Stimulated activated CD8-positive, alpha-beta memory T cell treated with anti-CD3 and anti-CD28 coated beads, Interleukin-15, amount 100 ng/mL, for 4 hours (primary cell): ENCODE measurements at places on chromosomes 4 and X.

- DNase-seq = no peak
These were observed 30.8 kb upstream of the PLA2G12A start for GRCh38 chr4:109760682-109761081.

DNA sequence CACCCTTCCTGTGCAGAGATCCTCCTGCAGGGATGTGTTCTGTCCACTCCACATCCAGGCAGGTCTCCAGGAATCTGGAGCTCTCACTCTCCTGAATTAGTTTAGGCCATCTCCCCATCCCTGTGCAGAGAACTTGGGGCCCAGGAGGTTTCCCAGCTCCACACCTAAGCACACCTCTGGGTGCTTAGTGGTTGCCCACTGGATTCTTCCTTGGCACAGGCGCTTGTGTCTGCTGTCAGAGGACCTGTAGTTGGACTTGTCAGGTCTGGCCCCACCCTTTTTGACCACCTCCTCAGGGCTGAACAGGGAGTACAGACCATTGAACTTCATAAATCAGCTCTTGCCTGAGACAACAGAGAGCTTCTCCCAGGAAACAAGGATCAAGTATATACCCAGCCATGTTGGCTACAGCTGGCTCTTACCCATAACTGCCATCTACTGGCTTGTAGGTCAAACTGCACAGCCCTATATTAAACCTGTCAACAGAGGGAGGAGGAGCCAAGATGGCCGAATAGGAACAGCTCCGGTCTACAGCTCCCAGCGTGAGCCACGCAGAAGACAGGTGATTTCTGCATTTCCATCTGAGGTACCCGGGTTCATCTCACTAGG lies 275.5 kb downstream of the PPARGC1A start:
- no peak for DNase-seq

- DNase-seq = no peak
These were observed 24.8 kb downstream of the IL13RA1 start for GRCh38 chrX:118751950-118752783.

DNA sequence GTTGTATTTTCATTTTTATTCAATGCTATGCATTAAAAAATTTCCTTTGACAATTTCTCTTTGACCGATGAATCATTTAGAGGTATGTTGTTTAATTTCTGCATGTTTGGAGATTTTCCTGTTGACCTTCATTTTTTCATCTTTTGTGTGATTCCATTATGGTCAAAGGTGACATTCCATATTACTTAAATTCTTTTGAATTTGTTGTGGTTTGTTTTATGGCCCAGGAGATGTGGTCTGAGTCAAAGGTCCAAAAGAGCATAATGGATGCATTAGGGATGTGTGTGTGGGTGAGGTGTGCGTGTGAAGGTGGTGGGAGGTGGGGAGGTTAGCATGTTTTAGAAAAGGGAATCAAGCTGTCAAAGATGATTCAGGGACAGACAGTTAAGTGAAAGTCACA lies 76.0 kb upstream of the GIMD1 start:
- no peak for DNase-seq

DNA sequence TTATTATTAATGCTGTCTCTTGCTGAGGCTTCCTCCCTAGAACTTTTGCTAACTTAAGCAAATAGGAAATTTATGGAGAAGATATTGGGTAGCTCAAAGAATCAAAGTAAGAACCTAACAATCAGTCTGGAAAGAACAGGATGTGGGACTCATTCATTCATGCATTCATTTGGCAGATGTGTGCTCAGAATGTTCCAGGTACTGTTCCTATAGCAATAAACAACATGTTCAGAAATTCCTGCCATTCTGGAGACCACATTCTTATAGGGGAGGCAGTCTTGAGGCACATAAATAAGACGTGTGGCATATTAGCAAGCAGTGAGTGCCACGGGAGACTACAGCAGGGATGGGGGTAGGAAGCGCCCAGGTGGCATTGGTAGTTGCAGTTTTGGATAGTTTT lies 5.0 kb downstream of the GRK4 start:
- DNase-seq = no peak

DNA sequence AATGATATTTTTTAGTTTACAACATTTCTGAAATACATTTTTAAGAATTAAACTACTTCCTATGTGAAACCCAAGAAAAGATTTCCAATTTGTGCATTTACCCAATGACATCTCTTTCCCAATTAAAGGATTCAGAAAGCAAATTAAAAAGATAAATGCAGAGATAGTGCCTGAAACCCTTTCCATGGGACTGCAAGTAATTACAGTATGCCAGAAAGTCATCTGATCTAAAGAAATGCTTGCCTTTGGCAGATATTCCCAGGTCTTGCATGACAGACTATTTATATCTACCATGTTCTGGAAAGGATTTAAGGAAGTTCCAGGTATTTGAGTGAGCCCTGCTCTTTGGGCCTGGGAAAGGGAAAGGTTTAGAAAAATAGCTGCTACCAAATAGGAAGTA lies 41.6 kb upstream of the CXorf38 start:
- DNase-seq = no peak

GRCh38 chr4:174217273-174218126 lies 66.0 kb downstream of the FBXO8 start:
- no peak for DNase-seq

DNA sequence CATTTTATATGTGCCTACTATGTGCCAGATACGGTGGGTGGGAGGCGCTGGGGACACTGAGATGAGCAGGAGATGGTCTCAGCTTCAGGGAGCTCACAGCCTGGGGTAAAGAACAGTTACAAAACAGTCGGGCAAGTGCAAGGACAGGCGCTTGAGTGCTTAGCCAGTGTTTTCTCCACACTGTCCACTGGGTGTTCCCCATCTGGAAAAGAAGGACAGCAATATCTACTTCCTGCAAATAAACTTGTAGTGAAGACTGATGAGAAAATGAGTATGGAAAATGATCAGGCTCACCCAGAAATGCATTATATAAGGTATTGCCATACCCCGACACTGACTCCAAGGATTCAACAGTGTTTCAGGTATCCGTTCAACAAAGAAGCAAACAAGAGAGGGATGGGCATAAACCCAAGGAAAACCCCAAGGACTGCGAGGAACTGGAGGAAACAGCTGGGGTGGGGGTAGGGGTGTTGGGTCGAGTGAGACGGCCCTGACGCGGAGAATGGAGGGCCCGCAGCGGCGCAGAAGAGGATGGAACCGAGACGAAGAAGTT lies 835 bp downstream of the TMEM185A start:
- no peak for DNase-seq

GRCh38 chr4:121778991-121779628 lies 14.1 kb upstream of the SMIM43 start:
- no peak for DNase-seq

GRCh38 chrX:30147996-30148643 lies 67.2 kb upstream of the MAGEB2 start:
- no peak for DNase-seq

DNA sequence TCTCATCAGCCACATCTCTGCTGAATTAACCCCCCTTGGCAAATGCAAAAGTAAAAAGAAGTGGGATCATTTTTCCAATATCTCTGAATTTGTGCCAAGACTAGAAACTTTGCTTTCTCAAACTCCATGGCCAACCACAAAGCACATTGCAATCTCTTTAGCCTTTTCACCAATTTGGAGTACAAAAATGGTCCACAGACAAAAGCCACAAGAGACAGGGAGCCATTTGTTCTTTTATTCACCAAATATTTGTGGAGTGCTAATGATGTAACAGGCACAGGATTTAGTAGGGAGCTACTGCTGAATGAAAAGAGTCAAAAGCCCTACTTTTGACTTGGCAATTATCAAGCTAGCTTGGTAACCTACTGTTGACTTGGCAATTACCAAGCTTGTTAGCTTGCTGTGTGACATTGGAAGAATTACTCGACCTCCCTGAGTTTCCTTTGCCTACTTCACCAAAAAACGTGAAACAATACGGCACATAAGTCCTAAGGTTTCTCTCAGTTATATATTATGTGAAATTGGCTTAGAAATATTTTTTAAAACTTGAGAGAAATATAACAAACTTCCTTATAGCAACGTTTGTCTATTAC lies 97.1 kb upstream of the KLF3 start:
- no peak for DNase-seq

GRCh38 chr4:139847602-139848001 lies 182.0 kb downstream of the MGST2 start:
- no peak for DNase-seq

DNA sequence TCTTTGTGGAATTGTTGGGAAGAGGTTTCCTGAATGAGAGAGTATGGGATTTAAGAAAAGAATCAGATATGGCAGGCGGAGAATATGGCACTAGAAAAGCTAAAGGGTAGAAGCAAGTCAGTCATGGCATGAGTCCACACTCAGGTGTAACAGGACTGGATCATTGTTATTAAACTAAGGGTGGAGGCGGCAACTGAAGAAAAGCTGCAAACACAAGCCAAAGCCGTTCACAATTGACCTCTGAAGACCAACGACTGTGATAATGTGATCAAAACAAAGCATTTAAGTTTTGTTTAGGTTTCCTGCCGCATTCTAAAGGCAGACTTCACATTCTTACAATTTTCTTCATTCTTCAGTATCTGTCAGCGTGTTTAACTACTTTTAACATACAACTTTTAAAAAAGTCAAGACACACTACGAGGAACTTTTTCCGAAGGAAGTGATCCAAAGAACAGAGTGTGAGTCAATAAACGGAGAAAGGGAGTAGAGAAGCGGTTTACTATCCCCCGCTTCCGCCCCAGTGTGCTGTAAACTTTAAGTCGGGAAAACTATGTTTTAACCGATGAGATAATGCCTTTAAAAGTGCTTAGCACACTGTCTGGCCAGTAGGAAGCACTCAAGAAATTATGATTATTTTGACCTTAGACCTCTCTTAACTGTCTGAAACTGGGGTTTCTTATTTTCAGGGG lies 909 bp upstream of the SLAIN2 start:
- DNase-seq = no peak

DNA sequence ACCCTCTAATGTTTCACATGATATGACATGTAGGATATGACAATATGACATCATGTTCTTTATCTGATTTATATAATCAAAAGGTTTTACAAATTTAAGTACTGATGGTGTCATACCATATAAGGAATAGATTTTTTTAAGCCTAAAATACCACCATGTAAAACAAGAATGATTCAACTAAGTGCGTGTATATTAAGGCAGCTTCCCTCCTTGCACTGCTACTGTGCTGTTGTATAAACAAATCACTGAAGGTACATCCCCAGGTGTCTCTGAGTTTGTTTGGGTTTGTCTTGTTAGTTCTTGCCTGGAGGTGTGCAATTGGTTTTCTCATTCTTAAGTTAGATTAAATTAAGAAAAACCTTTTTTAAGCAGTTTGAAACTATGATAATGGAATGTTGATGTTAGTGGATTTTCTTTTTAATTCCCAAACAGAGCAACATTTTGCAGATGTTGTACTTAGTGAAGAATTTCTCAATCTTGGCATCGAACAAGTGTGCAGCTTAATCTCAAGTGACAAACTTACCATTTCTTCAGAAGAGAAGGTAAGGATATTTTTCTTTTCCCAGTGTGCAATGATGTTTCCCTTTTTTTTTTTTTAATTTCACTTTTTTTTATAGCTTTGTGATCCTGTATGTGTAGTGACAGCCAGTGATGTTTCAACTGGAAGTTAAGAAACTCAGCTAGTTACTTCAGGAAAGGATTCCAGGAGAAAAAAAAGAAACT lies 33.4 kb upstream of the MSMO1 start:
- no peak for DNase-seq

GRCh38 chr4:173821036-173821435 lies 291.0 kb upstream of the HAND2 start:
- DNase-seq = no peak

DNA sequence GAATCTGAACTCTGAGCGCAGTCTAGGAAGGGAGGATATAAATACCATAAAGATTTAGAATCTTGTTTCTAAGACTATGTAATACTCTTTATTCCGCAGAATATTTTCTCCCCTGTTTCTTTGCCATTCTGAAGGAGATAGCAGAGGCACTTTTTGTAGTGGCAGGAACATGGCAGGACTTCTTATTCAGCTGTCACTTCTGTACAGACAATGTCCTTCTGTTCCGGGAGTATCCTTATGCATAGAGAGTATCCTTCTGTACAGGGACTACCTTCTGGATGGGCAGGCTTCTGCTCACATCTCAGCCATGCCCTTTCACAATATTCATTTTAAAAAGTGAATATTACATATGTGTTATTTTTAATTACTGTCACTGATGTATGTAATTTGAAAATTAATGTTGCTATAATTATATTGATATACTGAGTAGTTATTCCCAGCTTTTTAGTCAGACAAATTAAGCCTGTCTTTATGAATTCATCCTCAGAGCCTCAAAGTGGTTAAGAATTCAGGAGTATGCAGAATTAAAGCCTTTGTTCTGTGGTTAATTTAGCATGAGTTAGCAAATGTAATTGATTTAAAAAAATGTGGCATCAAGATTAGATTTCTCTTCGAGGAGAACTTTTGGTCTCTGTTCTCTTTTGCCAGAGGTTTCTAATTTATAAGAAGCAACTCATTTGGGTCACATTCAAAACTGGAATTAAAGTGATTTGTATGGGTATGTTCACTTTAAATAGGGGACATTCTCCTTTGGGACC lies 174.4 kb downstream of the FHIP1A start:
- DNase-seq = no peak

- DNase-seq = no peak
These were observed 170.9 kb downstream of the CLCN4 start for GRCh38 chrX:10327651-10328050.

GRCh38 chr4:79652232-79652631 lies 244.2 kb upstream of the GK2 start:
- no peak for DNase-seq

DNA sequence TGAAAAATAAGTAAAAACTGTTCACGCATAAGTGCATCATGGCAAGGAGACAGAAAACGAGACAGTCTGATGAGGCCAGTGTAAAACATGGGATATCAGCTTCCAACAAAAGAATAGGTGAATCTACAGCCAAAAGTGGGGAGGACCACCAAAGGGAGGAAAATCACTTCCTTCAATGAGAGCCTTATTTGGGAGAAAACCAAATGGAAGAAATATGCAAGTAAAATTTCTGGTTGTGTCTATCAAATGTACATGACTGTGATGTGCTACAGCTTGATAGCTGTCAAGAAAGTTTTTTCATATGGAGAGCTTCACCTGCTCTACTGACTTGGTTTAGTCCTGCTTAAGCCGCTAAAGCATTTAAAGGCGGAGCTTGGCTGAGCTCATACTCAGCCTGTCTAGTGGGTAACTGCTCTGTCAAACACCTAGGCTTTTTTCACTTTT lies 66.2 kb downstream of the MAGEA1 start:
- no peak for DNase-seq

DNA sequence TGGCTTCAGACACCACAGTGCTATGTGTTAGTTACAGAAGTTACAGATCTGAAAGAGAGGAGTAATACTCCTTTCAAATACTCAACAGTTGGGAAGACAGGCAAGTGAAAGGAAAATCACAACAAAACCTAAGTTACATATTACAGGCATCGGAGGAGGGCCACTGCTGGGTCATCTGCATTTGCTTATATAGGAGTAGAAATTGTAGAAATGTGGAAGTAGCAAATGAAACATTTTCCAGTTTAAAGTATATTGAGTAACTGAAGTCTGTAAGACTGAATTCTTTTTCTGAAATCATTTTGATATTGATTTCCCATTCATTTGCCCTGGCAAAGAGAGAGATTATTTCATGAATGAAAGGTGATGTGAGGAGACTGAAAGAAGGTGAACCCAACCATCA lies 201.7 kb downstream of the SPRY1 start:
- DNase-seq = no peak
